Stimulated activated CD8-positive, alpha-beta memory T cell treated with anti-CD3 and anti-CD28 coated beads, Interleukin-4, amount 100 ng/mL, for 48 hours (primary cell): ENCODE measurements at places on chromosomes 3 and 15.

DNA sequence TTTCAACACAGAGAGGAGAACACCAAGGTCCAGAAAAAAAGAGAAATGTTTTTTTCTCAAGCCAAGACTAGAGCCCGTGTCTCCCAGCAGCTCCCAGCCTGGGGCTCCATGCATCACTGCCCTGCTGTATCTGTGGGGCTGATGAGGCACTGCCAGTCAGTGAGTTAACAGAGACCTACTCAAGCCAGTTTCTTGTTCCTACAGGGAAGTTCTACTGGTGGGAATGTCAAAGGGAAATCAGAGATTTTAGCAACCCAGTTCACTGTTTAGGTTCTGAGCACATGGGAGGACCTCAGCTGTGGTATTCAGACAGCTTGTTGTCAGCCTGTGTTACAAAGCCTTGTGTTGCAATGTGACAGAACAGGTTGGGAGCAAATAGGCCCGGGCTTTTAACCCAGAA, 234.3 kb downstream of the TLE3 start:
- no peak for DNase-seq

GRCh38 chr3:179852142-179852905, 184.4 kb downstream of the PEX5L start:
- no peak for DNase-seq

- no peak for DNase-seq
Observed at GRCh38 chr3:48217449-48217848, 5.8 kb upstream of the CAMP start.

- DNase-seq: no peak
Observed at GRCh38 chr15:57160823-57161560, 215.3 kb upstream of the CGNL1 start.

DNA sequence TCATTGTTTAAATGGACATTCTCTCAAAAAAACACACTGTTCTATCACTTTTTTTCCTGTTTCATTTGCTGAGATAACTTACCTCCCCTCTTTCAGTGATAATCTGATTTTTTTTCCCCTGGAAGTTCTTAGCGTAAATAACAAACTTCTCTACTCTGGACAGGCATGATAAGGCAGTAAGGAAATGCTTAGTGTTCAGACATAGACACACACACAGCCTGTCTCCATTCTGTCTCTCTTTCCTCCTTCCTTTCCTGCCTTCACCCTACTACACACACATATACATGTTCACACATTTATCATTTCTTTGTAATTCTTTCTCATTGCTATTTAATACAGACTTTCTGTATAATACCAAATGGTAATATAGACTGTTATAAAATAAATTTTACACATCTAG, 470.8 kb upstream of the ROBO1 start:
- DNase-seq: no peak

- DNase-seq: no peak
Observed at GRCh38 chr3:184377374-184377773, 633 bp downstream of the THPO start.

DNA sequence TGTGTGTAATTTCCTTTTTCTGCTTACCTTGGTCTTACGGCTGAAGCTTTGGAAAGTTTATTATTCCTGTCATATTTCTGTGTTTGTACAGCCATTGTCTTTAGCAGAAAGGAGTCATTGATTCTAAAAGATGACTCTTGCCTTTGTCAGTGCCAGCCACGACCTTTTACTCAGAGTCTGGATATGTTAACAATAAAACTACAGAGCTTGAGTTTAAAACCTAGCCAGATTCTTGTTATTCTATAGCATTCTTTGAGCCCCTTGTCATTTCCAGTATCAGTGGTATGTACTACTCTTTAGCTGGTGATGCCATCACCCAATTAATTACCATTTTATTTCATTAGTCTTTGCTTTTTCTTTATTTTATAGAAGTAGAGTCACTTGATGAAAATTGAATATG, 142.4 kb downstream of the TCF12 start:
- DNase-seq: no peak

GRCh38 chr15:59176653-59177316, 29.9 kb upstream of the LDHAL6B start:
- DNase-seq: no peak

DNA sequence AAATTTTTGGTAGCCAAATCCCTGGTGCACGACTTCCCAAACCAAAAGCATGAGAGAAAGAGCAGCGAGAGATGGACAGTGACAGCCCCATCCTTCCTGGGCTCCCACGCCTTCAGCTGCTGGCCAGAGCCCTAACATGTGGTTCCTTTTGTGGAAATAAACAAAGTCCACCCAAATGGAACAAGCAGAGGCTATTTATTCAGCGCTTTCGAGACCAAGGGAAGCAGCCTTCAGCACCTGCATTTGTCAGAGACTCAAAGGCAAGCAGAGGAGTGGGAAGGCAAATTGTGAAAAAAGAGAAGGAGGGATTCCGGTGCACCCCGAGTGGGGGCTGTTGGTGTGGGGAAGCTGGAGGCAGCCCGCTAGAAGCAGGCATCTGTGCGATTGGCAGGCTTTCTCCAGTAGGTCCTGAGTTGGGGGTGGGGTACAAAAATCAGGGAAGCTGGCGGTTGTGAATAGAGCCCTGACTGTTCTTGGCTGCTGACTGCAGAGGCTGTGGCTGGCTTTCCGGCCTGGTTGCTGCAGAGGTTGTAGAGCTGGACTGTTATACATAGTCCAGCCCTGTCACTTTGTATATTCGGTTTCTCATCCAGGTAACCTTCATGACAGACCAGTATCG, 427.2 kb downstream of the OCA2 start:
- no peak for DNase-seq

- DNase-seq: no peak
Observed at GRCh38 chr3:129577366-129577765, 29.1 kb downstream of the PLXND1 start.

DNA sequence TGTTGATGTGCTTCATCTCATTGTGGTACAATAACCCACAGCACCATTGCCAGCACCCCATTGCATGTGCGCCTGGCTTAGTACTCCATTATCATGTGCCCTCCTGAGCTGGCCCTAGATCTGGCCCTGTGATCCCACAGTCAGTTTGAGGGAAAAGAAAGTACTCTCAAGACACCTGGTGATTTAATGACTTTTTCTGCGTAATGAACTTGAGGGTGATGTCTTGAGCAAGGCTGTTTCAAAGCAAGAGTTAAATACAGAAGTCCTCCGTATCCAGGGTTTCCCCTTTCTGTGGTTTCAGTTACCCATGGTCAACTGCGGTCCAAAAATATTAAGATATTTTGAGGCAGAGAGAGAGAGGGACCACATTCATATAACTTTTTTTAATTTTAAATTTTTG, 16.3 kb downstream of the C3orf20 start:
- no peak for DNase-seq

DNA sequence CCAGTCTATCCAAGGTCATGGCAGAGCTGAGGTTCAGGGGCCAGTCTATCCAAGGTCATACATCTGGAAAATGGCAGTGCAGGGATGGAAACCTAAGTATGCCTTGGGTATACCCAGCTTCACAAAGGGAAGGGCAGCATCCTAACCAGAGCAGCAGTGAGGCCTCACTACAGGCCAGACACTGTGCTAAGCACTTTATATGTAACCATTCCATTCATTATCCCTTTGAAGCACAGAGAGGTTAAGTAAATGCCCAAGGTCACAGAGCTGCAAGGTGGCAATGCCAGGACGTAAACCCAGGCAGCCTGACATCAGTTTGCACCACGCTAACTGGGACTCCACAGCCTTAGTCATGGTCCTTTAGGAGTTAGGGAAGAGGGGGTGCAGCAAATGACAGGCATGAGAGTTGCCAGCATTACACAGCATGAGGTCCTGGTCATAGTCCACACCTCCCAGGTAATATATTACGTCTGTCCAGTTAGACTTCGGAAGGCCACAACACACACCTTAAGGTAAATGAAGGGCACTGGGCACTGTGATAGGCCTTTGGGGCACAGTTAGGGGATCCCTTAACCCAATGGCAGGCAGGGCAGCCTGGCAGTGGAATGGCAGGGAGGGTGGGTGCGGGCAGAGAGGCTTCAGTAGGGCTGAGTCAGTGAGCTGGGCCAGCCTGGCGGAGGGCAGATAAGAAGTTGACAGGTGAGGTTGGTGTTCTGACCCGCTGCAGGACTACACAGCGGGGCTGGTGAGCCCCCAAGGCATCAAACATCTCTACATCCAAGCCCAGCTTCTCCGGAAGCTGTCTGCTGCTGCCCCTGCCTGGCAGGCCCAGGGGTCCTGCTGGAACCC, 21.1 kb upstream of the CORO2B start:
- no peak for DNase-seq

- DNase-seq: peak; percentile 17
Observed at GRCh38 chr15:31457631-31458526, 131.2 kb downstream of the KLF13 start.

DNA sequence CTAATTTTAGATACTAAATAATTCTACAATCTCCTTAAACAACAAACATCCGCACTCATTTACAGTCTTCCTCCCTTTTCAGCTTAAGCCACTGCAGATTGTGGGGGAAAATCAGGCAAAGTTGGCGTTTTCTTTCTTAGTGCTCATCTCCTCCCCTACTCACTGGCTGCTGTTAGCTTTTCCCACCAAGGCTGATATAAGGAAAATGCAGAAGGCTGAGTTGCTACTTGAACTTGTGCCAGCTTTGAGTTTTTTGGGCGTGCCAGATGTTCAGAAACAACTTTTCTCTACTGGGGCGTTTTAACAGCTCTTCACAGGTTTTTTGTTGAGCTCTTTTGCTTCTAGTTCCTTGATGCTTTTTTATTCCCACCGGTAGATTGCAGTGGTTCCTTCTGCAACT, 222.0 kb downstream of the PYDC2 start:
- no peak for DNase-seq

DNA sequence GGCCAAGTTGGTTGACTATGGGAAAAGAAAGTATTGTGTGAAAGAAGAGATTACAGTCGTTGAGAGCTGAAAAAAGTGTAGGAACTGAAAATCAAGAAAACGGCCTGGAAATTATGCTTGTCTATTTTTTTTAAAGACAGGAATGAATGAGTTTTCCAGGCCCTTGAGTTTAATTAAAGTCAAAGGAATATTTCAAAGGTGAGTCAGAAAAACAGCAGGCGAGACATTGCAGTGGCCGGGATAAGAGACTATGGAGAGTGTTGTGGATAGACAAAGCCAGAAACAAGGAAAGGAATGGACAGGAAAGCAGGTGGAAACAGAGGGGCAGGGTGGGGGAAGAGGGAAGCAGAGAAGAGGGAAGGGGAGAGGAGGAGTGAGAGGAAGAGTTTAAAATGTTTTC, 275.1 kb upstream of the LRTM1 start:
- no peak for DNase-seq

- peak; percentile 73 for DNase-seq
Observed at GRCh38 chr3:160564949-160565441, 376 bp downstream of the KPNA4 start.

DNA sequence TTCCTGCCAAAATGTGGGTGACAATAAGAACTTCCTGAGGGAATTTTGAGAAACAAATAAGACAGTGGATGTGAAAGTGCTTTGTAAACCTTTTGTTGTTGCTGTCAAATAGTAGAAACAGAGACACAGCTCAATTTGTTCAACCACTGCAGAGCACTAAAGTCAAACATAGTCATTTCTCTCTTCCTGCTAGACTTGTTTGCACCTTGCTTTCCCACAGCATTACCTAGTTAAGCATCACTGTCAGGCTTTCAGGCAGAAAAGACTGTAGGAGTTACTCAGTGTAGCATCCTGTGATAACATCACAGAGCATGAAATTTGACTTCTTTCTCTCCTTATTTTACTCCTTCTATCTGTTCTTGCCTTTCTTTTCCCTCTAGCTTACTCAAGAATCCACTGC, 27.1 kb downstream of the SLC12A1 start:
- DNase-seq: no peak

DNA sequence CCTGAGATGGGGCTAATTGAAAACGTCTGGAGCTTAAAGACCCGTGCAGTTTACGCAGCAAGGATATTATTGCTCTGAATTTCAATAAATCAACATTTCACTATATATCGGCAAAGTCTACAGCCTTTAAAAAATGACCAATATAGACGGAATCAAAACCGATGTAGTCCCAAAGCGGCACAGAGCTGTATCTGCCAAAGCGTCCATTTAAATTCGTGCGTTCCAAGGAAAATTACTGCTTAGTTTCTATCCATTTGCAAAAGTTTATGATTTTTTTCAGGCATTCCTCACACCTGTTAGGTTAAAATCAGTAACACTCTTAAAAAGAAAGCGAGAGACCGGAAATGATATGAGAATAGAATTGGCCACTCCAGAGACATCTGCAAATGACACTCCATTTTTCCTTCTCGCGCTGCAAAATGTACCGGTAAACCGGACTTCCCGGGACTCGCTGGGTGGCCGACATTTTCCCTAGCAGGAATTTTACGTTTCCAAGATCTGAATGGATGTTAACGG, 777 bp upstream of the EIF4A2 start:
- no peak for DNase-seq

- DNase-seq: no peak
Observed at GRCh38 chr3:34782871-34783270, 856.5 kb upstream of the ARPP21 start.

DNA sequence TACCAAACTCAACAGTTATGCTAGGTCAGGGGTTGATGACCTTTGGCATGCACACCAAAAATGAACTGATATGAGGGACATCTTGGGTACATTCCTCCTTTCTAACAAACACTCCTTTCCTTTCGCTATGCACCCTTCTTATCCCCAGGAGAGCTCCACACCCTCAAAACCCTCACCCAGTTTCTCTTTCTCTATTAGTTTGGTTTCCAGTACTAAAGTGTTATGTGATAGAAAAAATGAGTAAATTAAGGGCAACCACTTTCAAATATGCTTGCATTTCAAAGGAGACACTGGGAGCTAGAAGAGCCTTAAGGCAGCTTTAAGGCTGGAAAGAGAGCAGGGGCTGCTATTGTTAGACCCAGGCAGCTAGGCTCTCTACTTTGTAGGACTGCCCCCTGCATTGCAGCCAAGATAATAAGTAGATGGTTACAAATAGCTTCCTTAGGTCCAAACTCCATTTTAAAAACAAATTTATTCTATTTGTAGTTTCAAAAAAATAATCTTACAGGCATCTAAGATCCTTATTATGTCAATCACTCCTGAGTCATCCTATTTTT, 244.3 kb downstream of the ZIC1 start:
- DNase-seq: no peak

DNA sequence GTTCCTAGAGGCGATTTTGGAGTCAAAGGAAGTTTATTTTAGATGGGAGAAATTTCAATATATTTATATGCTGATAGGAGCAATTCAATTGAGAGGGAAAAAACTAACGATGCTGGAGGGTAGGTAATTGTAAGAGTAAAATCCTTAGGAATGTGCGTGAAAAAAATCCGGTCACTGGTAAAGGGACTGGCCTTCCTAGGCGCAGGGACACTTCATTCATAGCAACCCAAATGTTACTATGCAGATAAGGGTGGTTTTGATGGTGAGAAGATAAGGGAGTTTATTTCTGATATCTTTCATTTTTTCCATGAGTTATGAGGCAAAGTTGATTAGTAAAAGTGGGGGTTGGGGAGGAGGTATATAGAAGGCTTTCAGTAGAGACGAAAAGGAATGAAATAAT, 1.1 kb upstream of the PIAS1 start:
- DNase-seq: no peak
